NB4 (cell line): ENCODE measurements at places on chromosomes 3 and 15.
A peak's percentile ranks its signal among the peaks of the same experiment; 100 is the strongest.

- DNase-seq, result no peak
Observed at GRCh38 chr15:100708916-100709315, 106.5 kb downstream of the ASB7 start.

- DNase-seq, result no peak
Observed at GRCh38 chr3:130243808-130244207, 101.7 kb upstream of the COL6A5 start.

DNA sequence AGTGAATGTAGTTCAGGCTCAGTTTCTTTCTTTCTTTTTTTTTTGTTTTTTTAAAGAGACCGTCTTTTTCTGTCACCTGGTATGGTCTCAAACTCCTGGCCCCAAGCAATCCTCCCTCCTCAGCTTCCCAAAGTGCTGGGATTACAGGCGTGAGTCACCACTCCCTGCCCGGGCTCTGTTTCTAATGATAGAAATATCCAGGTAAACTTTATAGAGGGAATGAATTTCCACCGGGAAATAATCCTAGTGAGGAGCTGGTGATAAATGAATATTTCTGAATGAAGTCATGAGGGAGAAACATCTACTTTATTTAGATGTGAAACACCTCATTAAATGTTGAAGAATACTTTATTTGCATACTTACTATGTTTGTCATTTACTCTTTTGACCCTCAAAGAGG is 7.2 kb downstream of the RNF13 start:
- no peak for DNase-seq

DNA sequence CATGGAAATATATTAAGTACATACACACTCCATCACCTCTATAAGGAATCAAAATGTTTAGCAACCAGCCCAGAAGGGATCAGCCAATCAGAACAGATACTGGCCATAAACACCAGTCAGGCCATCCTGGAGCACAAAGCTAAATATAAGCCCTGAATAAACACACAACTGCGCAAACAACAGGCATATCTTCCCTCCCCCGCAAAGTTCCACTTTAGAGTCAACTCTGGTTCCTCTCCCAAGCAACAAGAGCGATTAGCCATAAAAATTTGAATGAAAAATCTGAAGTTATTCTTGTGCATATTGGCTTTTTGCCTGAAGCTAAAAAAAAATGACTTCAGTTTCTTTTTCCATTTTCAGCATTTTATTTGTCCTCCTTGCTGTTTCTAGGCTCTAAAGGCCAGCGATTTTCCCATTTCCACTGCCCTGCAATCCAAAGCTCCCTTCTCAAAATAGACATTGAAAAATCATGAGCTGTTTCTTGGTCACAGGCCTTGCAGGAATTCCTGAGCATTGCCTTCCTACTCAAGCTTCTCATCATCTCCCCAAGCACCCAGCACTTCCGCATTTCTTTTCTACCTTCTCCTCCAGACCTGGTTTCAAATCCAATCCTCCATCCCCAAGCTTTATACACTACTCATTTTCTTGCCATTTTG is 247.9 kb downstream of the ZMAT3 start:
- no peak for DNase-seq

GRCh38 chr3:195204360-195205163 is 66.4 kb downstream of the XXYLT1 start:
- no peak for DNase-seq

DNA sequence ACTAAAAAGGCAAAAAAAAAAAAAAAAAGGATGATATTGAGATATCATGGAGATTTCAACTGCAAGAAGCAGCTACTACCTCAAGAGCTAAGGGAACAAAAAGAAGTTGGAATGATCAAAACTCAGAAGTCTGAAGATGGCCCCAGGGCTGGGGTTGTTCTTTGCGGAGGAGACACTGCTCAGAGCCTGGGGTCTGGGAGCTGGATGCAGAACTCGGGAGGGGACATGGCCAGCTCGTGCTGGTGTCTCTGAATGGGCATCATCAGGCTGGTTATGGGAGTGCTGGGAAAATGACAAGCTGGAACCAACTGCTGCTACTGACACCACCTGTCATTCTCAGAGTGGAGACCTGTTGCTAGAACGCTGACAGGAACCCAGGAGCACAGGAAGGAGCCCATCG is 14.2 kb upstream of the ADIPOQ start:
- DNase-seq, result no peak

DNA sequence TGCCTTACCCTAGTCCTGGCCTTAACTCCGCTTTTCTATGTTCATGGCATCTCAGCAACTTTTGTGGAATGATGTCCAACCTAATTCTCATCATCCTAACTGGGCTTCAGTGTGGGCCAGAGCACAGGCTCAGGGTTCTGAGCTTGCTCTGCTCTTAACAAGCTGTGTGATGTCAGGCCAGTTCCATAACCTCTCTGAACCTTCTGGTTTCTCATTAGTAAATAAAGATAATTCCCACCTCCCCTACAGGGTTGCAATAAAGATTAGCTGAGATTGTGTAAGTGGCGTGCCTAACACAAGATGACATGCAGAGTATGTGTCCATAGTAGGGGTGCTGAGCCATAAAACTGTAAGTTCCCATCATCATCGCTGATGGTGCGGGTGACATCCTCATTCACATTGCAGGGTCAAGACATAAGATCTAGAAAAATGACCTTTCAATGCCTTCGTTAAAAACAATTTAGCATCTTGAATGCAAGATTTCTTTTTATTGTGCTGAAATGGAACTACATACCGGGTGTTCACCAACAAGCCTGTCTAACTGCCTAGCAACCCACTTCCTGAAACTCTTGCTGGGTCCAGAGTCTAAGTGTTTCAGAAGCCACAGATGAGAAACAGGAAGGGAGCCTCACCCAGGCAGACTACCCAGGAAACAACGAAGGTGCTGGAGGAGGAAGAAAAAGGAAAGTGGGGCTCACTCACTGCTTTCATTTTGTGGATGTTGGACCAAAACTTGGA is 36.2 kb downstream of the CDCP1 start:
- peak; percentile 90 for DNase-seq

DNA sequence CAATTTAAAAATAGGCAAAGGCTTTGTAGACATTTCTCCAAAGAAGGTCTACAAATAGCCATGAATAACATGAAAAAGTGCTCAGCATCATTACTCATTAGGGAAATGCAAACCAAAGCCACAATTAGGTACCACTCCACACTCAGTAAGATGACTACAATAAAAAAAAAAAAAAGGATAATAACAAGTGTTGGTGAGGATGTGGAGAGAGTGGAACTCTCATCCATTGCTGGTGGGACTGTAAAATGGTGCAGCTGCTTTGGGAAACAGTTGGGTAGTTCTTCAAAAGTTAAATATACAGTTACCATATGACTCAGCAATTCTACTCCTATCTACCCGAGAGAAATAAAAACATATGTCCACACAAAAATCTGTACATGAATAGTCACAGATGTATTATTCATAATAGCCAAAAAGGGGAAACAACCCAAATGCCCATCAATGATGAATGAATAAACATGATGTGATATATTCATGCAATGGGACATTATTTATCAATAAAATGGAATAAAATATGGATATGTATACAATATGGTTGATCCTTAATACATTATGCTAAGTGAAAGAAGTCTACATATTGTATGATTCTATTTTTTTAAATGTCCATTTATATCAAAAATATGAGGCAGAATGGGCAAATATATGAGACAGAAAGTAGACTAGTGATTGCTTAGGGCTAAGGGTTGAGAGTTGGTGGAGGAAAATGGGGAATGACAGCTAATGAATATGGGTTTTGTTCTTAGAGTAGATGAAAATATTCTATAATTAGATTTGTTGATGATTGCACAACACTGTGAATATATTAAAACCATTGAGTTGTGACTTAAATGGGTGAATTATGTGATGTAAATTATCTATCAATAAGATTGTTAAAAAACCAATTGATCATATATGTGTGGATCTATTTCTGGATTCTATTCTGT is 66.1 kb upstream of the SMAD3 start:
- no peak for DNase-seq

DNA sequence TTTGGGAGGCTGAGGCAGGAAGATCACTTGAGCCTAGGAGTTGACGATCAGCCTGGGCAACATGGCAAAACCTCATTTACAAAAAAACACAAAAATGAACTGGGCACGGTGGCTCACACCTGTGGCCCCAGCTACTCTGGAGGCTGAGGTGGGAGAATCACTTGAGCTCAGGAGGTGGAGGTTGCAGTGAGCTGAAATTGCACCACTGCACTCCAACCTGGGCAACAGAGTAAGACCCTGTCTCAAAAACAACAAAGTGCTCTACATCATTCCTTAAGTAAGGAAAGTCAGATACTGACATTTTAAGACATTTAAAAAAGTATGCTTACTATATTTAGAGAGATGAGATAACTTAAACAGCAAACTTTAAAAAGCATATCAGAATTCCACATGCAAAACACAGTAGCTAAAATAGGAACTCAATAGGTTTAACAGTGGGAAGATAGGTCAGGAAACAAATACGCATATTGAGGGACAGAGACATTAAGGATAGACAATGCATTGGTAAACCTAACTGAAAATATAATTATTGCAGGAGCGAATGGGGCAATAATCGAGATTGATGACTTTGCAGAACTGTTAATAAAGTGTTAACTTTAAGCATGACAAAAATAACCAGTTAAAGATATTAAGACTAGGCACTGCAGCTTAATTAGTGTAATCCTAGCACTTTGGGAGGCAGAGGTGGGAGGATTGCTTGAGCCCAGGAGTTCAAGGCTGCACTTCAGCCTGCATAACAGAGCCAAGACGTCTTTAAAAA is 32.1 kb downstream of the MORF4L1 start:
- DNase-seq, result no peak

DNA sequence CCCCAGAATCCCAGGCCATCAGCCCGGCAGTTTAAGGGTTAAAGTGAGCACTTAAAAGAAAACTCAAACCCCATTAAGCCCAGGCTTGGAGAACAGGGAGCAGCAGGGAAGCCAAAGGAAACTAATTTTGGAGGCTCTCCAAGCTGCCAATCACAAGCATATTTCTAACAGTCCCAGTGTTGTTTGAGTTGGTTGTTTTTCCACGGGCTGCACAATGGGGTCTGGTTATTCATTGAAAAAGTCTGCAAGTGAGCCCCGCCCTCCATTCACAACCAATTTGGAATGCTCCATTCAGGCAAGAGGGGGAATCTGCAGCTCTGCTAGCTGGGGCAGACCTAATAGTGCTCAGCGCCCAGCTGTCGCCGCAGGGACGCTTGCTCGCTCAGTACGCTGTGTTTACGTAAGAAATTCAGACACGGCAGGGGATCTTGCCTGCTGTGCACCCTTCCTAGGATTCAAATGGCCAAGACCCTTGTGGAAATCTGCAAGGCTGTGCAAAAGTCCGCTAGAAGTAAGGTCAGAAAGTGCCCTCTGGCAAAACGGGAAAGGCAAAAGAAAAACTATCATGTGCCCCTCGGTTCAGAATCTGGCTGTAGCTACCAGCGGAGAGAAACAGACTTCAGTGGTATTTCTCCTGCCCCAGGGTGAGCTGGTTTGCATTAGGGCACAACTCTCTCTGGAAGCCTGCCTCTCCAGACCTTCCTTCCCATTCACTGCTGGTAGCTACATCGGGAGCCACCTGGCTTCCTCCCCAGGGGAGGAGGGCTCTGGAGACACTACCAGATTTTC is 11.0 kb downstream of the ETV5 start:
- no peak for DNase-seq

DNA sequence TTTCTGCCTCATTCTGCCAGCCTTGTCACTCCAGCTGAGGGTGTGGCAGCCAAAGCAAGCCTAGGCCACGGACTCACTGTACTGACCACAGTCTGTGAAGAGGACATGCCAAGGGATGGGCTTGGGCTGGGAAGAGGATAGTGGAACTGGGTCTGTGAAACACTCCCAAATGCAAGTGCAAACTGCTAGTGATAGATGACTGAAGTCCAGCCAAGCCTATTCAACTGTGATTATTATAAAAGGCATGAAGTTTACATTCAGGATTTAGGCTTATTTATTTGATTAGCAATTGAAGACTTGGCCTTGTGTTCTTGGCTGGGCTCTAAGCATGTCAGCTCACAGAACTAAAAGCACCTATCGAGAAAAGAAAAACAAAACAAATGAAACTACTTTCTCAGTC is 84.9 kb upstream of the UBE2E1 start:
- DNase-seq, result no peak

DNA sequence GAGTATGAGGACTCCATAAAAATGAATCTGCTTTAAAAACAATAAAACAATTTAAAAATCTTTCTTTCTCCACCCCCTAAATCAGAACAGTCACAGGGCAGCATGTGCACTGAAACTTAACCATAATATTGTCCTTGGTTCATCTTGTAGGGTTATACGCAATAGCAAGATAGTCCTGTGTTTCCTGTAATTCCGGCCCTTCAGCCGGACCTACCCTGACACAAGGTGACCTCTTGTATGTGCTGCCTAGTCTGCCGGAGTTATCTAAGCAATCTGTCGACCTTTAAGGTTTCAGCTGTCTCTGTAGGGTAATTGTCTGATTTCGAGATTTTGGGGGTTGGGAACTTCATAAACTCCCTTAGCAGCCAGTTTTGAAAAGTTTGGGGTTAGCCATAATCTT is 99.9 kb downstream of the DHX36 start:
- no peak for DNase-seq

- DNase-seq, result no peak
Observed at GRCh38 chr3:109644746-109645145, 307.4 kb upstream of the DPPA4 start.

GRCh38 chr3:15316998-15317435 is 15.4 kb downstream of the SH3BP5 start:
- no peak for DNase-seq

- DNase-seq, result no peak
Observed at GRCh38 chr3:140466535-140466934, 211.3 kb upstream of the TRIM42 start.

DNA sequence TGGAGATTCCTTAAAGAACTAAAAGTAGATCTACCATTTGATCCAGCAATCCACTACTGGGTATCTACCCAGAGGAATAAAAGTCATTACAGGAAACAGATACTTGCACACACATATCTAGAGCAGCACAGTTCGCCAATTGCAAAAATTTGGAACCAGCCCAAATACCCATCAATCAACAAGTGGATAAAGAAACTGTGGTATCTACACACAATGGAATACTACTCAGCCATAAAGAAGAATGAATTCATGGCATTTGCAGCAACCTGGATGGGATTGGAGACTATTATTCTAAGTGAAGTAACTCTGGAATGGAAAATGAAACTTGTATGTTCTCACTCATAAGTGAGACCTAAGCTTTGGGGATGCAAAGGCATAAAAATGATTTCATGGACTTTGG is 23.8 kb downstream of the SLC7A14 start:
- DNase-seq, result no peak

DNA sequence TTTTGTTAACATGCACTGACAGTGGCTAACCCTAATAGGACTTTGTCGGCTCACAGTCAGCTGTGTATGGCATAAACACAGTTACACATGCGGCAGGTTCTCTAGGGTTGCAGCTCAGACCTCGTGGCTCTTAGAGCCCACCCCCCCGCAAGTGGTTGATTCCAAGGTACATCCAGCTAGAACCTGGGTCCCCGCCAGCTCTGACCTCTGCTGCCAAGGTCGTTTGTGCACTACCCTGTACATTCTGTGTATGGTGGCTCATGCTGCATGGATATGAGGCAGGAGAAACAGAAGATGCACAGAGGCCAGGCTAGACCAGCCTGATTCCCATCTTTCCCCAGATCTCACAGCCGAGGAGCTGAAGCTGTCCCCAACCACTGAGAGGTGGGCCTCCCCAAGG is 25.9 kb downstream of the PRR20G start:
- DNase-seq, result no peak

GRCh38 chr3:59565125-59565524 is 515.3 kb upstream of the CFAP20DC start:
- no peak for DNase-seq
